ENCODE measurements at places on chromosomes 2 and 18. TPM values are rescaled to one million over a fixed set of nuclear protein-coding genes. Genes with fewer than 3 reads are reported as not detected.

- H3K36me3 ChIP-seq = no peaks in the 10 kb centered on the region
- no peak overlapping the region for H3K4me3 ChIP-seq
- peaks cover 8% of the 10 kb centered on the region for H3K4me1 ChIP-seq
- DNase-seq = no peak
- peaks cover 32% of the 10 kb centered on the region for H3K27me3 ChIP-seq
Observed at GRCh38 chr2:45194596-45194995, 185.3 kb upstream of the SIX2 start.

GRCh38 chr2:33488178-33488690 lies 11.8 kb downstream of the RASGRP3 start:
- no peak overlapping the region for H3K4me3 ChIP-seq
- peaks cover 23% of the 10 kb centered on the region for H3K36me3 ChIP-seq
- peaks cover 7% of the 10 kb centered on the region for H3K27me3 ChIP-seq

GRCh38 chr2:138677221-138677620 lies 103.0 kb downstream of the NXPH2 start:
- no peak overlapping the region for H3K4me3 ChIP-seq
- no peaks in the 10 kb centered on the region for H3K4me1 ChIP-seq
- no peaks in the 10 kb centered on the region for H3K36me3 ChIP-seq
- no peak for DNase-seq
- H3K27me3 ChIP-seq = no peaks in the 10 kb centered on the region
- no peak overlapping the region for H3K27ac ChIP-seq

- no peaks in the 10 kb centered on the region for H3K36me3 ChIP-seq
- no peak overlapping the region for H3K27ac ChIP-seq
- H3K27me3 ChIP-seq = peaks cover 15% of the 10 kb centered on the region
- no peak for DNase-seq
Observed at GRCh38 chr2:71675296-71675695, 221.9 kb downstream of the DYSF start.

IL18R1 gene
- total RNA-seq = not detected

DNA sequence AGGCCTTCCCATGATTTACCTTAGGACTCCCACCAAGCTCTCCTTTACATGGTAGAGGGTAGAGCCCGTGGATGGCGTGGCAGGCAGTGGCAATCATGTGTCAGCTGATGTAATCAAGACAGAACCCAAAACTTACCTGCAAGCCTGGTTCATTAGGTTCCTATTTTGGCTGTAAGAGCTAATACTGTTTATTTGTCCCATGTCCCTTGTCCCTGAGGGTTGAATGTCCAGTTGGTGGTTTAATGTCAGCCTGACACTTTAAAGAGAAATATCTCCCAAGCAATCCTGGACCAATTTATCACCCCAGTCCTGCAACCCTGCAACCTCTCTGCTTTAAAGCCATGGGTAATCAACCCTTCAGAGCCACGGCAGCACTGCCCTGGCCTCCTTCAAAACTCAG lies 6.0 kb upstream of the FABP1 start:
- H3K36me3 ChIP-seq = no peaks in the 10 kb centered on the region
- no peak overlapping the region for H3K4me3 ChIP-seq
- peaks cover 12% of the 10 kb centered on the region for H3K27me3 ChIP-seq

DNA sequence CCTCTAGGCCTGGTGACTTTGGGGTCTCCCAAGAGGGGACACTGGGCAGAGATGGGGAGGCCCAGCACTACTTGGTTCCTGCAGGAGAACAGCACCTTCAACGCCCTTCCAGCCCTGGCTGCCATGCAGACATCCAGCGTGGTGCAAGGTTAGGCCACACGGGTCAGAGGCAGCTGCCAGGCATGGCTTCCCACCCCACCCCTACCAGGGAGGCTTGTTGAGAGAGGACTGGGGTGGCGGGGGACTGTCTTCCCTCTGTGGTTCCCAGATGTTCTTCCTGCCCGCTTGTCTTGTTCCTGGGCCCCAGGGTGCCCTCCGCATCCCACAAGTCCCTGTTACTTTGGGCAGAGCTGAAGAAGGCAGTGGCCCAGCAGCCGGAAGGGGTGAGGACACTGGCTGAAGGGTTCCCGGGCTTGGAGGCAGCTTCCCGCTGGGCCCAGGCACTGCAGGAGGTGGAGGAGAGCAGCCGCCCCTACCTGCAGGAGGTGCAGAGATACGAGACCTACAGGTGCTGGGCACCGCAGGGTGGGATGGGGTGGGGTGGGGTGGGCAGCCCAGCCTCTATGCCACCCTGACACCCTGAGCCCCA lies 4.5 kb downstream of the PROM2 start:
- no peak overlapping the region for H3K27ac ChIP-seq
- peaks cover 9% of the 10 kb centered on the region for H3K27me3 ChIP-seq
- peaks cover 11% of the 10 kb centered on the region for H3K4me1 ChIP-seq

GRCh38 chr2:231935207-231935524 lies 9.0 kb upstream of the NPPC start:
- H3K27me3 ChIP-seq = peaks cover 32% of the 10 kb centered on the region
- no peak overlapping the region for H3K4me3 ChIP-seq
- H3K4me1 ChIP-seq = no peaks in the 10 kb centered on the region
- H3K36me3 ChIP-seq = no peaks in the 10 kb centered on the region

CPS1 gene
- 1.8 TPM for total RNA-seq

DNA sequence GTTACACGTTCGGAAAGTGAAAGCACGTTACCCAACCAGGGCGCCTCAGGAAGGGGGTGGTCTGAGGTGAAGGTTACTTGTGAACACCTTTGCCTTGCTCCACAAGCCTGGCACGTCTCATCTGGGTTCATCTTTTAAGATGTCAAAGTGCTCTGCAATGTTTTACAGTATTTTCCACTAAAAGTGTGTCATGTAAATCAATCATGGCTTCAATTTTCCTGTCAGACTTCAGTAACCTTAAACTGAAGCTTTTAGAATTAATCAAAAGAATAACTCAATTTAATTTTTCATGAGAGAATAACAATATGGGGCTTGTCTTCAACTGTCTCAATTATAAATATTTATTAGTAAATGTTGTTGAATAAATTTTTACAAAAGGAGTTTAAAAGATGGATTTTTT lies 93.3 kb upstream of the FANCL start:
- no peak overlapping the region for H3K4me3 ChIP-seq
- H3K4me1 ChIP-seq = no peaks in the 10 kb centered on the region
- no peak for DNase-seq
- H3K27me3 ChIP-seq = no peaks in the 10 kb centered on the region

GRCh38 chr18:45780568-45780967 lies 44.9 kb upstream of the SIGLEC15 start:
- 0 out of 2 replicates have a peak overlapping the region, but pooled peaks have one; percentile 39 for H3K27ac ChIP-seq
- H3K4me1 ChIP-seq = peaks cover 93% of the 10 kb centered on the region
- no peak for DNase-seq
- H3K27me3 ChIP-seq = no peaks in the 10 kb centered on the region
- H3K36me3 ChIP-seq = 0 out of 2 replicates have a peak, but pooled peaks cover 4% of the 10 kb centered on the region

WNT10A gene
- total RNA-seq = not detected

GRCh38 chr2:62870966-62871365 lies 165.5 kb downstream of the EHBP1 start:
- H3K36me3 ChIP-seq = peaks cover 71% of the 10 kb centered on the region
- no peak overlapping the region for H3K4me3 ChIP-seq
- H3K4me1 ChIP-seq = no peaks in the 10 kb centered on the region
- H3K27ac ChIP-seq = no peak overlapping the region
